Thoracic aorta endothelial cell (primary cell): ENCODE measurements at places on chromosomes 6 and 20. TPM values are rescaled to one million over a fixed set of nuclear protein-coding genes. Genes with fewer than 3 reads are reported as not detected.

Gene GSTA1
- total RNA-seq = not detected in 2 replicates

Gene RNF144B
- total RNA-seq = 135 and 161 TPM in 2 replicates

Gene MLN
- not detected in 2 replicates for total RNA-seq

Gene ZBTB12
- total RNA-seq = 1.1 and 1.3 TPM in 2 replicates

Gene FAM209A
- not detected in 2 replicates for total RNA-seq

Gene TFAP2D
- total RNA-seq = not detected in 2 replicates

Gene RAMACL
- total RNA-seq = 6.0 and 8.7 TPM in 2 replicates

Gene KCTD20
- 80.2 and 80.9 TPM in 2 replicates for total RNA-seq

Gene SNX21
- total RNA-seq = 19.8 and 22.3 TPM in 2 replicates

Gene CFB
- total RNA-seq = 1.3 TPM in 2 replicates

Gene MAS1
- not detected in 2 replicates for total RNA-seq

Gene SLC17A2
- total RNA-seq = not detected in 2 replicates

Gene CLVS2
- total RNA-seq = not detected in 2 replicates

Gene BTNL2
- total RNA-seq = not detected in 2 replicates

Gene SLC22A2
- not detected in 2 replicates for total RNA-seq

Gene OR2H1
- total RNA-seq = not detected in 2 replicates

Gene CST4
- not detected in 2 replicates for total RNA-seq

Gene ABHD16A
- 26.7 and 30.5 TPM in 2 replicates for total RNA-seq

Gene ATP6V1G2
- 0.50 and 0.53 TPM in 2 replicates for total RNA-seq

Gene NMBR
- total RNA-seq = not detected in 2 replicates

Gene FOXQ1
- total RNA-seq = under 0.01 TPM in 1 of 2 replicates, not detected in the other

Gene LHFPL5
- not detected in 2 replicates for total RNA-seq

Gene SLC39A7
- 59.4 and 73.3 TPM in 2 replicates for total RNA-seq

Gene GABRR2
- total RNA-seq = 0.27 and 0.86 TPM in 2 replicates
